ENCODE measurements at places on chromosomes 1 and 21. TPM values are rescaled to one million over a fixed set of nuclear protein-coding genes. Genes with fewer than 3 reads are reported as not detected.

MIA3 gene
- total RNA-seq, result 11.8 TPM

KCNN3 gene
- not detected for total RNA-seq

ETV3L gene
- not detected for total RNA-seq

ZBED6 gene
- total RNA-seq, result 4.8 TPM

COL6A1 gene
- 135 TPM for total RNA-seq

SLC19A2 gene
- total RNA-seq, result 12.3 TPM

PTGFRN gene
- total RNA-seq, result 86.3 TPM

DNA sequence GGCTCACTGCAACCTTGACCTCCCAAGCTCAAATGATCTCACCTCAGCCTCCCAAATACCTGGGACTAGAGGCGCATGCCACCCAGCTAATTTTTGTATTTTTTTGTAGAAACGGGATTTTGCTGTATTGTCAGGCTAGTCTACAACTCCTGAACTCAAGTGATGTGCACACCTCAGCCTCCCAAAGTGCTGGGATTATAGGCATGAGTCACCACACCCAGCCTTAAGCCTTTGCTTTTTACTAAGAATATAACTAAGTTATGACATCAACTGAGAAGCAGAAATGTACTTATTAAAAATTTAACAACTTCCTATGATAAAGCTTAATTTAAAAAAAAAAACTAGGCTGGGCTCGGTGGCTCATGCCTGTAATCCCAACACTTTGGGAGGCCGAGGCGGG is 8.9 kb upstream of the LSS start:
- no peak for DNase-seq

- no peak for DNase-seq
Measured at GRCh38 chr1:168529518-168529917, 14.3 kb downstream of the XCL2 start.

DNA sequence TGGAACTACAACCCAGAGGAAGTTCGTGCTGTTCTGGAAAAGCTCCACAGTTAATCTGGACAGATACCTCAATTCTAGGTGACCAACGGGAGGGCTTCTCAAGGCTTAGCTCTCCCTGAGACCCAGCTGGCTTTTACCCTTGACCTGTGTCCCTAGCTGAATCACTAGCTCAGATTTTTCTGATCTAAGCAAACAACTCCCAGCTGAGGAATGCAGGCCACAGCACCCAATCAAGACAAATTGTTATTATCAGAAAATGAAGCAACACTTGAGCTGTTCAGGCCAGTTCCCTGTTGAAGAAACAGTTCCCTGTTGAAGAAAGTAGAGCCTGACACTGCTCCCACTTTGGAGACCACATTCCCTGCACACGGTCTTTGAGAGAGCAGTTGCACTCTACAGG is 16.0 kb downstream of the DIO1 start:
- no peak for DNase-seq

DNA sequence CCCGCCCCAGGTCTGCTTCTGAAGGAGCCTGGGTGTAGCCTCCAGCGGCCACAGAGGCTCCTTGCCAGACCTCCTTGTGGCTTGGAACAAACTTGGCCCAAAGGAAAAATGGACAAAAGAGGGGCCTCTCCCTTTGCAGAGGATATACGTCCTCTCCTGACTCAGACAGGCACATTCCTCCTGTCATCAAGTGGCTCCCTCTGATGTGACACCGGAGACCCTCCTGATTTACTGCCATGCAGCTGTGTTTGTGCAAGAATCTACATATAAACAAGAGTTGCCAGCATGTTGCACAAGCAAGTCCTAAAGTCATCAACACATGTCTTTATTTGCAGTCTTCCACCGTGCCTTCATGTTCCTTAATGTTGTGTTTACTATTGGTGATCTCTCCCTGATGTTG is 54.1 kb upstream of the F3 start:
- no peak for DNase-seq

GRCh38 chr1:29653034-29653810 is 416.9 kb downstream of the PTPRU start:
- no peak for DNase-seq

DNA sequence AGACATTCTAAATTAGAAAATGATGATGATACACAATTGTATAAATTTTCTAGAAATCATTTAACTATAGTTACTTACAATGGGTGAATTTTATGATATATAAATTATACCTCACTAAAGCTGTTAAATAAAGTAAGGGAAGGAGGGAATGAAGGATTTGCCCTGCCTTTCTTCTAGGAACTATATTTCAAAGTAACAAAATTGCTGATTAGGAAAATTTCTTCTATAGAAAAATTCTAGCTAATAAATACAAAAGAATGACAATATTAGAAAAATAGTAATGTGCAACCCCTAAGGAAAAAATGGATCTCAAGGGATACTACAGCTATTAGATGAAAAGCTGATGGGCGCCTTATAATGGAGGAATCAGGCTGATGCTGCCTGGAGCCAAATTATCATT is 23.1 kb downstream of the SPATA6 start:
- no peak for DNase-seq

GRCh38 chr1:202967684-202968281 is 726 bp upstream of the CYB5R1 start:
- no peak for DNase-seq

- no peak for DNase-seq
Measured at GRCh38 chr1:212293579-212293978, 8.4 kb downstream of the PPP2R5A start.

GRCh38 chr1:201739080-201739479 is 89.9 kb upstream of the IPO9 start:
- DNase-seq, result no peak

GRCh38 chr1:109802136-109802900 is 38.6 kb upstream of the EPS8L3 start:
- DNase-seq, result no peak
